ENCODE measurements at places on chromosomes 2 and 18.

DNA sequence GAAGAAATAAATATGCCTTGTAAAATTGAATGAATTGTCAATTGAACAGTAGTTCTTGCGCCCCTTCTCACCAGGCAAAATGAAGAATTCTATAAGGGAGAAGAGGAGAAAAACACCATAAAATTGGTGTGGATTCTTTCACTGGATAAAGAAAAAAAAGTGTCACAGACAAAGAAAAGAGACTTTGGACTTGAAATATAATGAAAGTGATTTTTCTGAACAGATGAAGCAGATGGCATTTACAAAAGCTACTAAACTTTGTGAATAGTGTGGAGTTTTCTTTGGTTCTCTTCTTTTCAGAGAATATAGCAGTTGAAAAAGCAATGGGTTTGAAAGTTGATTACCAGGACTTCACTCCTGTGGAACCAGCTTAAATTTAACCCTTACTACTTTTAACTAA lies 945.7 kb downstream of the DSC3 start:
- DNase-seq = no peak

- DNase-seq = no peak
These were observed 184.7 kb downstream of the EIPR1 start for GRCh38 chr2:3192920-3193319.

DNA sequence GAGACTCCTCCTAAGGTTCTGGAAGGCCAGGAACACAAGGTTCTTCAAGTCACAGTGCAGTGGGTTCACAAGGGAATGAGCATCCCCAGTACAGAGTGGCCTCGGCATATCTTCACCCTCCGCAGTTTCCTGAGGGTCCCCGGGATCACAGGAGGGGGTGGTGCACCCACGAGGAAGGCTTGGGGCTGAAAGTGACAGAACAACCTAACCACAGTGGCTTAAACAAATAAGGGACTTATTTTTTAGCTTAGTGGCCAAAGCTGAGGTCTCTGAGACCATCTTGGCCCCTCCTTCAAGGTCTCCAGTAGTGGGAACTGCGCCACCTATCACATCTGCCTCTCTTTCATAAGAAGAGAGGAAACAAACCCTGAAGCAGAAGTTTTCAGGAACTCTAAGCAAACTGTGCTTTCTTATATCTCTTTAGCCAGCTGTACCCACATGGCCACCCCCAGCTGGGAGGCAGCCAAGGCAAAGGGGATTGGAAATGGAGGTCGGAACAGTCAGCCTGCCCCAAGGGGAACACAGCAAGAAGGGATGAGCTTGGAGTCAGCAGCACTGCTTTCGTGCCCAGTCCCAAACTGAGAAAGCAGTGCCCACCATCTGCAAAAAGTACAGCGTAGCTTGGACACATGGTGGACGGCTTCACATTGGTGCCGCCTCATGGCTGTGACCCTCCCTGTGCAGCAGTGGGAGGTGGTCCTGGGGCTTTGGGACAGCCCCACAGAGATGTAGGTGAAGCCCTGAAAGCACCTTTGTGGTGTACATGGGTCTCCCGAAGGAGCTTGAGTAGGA lies 260.0 kb upstream of the ID2 start:
- DNase-seq = no peak

DNA sequence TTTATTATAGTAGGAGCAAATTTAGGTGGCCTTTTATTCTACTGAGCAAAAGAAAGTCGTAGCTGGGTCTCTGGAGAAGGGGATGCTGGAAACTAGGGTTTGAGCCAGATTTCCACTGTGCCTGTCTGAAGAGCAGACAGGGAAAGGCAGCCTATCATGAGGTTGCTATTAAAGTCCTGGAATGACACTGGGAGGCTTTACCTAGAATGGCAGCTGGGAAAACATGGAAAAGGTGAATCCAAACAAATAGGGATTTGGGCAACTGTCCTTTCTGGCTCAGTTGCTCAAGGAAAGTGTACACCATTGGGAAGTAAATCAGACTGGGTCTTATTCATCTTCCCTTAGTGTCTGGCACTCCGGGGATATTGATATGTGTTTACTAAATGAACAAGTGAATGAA lies 154.6 kb downstream of the MTX2 start:
- DNase-seq = no peak

GRCh38 chr2:32715391-32715841 lies 87.6 kb downstream of the TTC27 start:
- no peak for DNase-seq

GRCh38 chr2:71426721-71427120 lies 26.6 kb upstream of the DYSF start:
- no peak for DNase-seq

GRCh38 chr18:8609659-8610458 lies 622 bp downstream of the RAB12 start:
- no peak for DNase-seq

DNA sequence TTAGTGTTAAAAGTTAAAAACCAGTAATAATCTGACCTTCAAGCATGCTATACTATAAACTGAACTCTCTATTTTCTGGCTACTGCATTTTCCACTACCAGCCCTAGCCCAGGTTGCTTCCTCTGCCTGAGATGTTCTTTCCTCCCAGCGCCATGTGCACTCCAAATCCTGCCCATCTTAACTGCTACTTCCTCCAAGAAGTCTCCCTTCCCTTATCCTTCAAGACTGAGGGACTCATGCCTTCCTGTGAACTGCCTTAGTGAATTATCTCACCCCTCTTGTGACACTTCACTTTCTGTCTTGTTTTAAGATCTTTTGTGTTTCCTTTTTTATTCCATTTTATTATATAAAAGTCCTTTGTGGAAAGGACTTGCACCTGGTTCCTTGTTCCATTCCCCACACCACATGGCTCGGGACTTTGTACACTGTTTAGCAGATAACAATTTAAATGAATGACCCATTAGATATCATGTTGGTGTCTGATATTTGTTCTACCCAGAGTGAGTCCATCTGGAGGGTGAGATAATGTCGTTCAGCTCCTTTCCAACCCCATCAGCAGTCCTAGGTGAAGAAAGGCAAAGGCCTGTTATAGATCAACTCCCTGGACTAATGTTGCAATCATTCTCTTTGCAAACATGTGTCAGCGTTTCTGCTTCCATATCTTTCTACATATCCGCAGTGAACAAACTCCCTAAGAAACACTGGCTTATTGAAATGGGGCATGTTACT lies 20.9 kb upstream of the AGFG1 start:
- DNase-seq = no peak

DNA sequence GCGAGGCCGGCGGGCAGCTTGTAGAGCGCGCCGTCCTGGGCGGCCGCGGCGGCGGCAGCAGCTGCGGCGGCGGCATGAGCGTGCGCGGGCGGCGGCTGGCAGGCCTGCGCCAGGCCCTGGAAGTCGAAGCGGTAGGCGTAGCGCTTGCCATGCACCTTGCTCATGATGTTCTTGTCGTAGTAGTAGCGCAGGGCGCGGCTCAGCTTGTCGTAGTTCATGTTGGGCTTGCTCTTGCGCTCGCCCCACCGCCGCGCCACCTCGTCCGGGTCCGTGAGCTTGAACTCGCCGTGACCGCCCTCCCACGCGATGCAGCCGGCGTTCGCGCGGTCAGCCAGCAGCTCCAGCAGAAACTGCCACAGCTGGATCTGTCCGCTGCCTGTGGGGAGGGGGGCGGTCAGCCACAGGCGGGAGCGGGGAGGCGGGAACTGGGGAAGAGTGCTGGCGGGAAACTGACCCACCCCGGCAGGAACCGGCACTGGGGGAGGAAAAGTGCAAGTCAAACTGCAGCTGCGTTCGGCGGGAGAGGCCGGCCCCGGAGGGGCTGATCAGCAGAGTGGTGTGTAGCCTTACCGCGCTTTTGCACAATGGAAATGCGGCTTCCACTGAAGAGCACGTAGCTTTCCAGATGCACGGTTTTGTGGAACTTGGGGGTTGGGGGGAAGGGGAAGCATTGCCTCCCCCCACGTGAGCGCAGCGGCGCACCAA lies 3.0 kb downstream of the FEV start:
- no peak for DNase-seq

DNA sequence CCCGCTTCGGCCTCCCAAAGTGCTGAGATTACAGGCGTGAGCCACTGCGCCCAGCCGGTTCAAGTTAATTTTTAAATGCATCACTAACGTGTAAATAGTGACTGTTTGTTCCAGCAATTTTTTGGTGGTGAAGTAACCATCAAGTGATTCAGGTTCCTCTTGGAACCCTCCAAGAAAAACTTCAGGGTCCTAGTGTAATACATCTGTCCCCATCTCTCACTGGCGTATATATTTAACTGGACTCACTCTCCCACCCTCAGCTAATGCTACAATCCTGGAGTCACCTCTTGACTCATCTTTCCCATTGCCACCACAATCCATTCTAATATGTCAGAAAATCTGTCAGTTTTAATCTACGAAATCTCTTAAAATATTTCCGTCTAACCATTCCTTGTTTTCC lies 10.3 kb downstream of the SULT1C4 start:
- DNase-seq = no peak

GRCh38 chr2:231622963-231623362 lies 30.3 kb downstream of the TEX44 start:
- no peak for DNase-seq

DNA sequence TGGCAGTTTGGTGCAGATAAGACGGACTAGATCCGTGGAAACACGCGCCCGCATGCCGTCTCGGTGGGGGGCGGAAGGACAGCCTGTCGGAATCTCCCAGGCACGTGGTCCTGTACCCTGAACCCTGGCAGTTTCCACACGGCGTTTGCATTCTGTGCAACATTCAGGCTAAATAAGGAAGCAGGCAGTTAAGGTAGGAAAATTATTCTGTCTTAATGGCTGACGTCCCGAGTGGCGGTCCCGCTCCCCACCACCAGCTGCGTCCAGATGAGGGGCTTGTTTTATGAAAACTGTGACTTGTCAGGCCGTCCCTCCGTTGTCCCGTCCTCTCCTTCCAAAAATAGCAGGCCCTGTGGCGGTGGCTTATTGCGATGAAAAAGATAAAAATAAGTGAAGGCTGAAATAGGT lies 120.2 kb downstream of the NFATC1 start:
- peak; percentile 33 for DNase-seq

DNA sequence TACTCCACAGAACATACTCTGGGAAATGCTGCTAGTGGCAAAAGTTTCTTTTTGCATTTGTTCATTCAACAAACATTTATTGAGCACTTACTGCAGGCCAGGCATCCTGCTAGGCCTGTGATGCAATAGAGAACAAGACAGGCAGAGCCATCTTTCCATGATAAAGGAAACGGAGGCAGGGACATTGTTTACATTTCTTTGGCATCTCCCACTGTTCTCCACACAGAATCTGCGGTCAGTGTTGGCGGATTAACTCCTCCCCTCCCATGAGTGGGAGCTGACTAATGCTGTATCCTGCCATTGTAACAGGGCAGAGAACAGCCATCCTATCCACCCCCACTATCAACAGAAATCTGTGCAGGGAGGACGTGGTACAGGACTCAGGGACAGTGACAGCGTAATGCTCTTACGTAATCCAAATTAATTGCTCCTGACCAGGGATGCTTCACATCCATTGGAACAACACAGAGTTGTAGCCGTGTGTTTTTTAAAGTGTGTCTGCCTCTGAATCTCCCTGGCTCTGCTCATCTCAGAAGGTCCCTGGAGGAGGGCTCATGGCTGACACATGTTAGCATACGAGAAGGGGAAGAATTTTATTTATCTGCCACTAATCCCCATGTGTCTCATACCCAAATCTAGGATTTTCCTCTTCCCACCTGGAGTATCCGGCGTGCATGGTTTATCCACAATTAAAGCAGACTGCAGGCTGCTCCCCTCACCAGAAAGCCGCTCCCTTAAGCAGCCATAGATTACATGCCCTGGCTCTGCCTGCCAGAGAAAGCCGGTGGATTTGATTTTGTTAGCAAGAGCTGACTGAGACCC lies 32.3 kb downstream of the STEAP3 start:
- no peak for DNase-seq

- DNase-seq = peak; percentile 62
These were observed 180.7 kb upstream of the ID2 start for GRCh38 chr2:8501061-8501720.

DNA sequence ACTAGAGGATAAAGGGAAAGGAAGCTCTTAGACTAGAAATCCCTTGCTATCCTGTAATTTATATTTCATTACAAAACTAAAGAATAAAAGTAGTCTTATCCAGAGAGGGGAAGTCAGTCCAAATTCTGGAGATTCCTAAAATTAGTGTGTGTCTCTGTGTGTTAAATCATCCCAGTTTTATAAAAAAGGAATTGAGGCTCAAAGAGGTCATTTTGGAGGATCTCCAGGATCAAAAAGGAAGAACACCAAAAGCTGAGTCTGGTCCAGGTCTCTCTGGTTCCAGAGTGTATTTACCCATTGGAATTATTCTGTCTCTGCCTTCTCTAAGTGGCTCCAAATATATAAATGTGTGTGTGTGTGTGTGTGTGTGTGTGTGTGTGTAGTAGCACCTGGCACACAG lies 166.7 kb downstream of the NRXN1 start:
- DNase-seq = no peak

DNA sequence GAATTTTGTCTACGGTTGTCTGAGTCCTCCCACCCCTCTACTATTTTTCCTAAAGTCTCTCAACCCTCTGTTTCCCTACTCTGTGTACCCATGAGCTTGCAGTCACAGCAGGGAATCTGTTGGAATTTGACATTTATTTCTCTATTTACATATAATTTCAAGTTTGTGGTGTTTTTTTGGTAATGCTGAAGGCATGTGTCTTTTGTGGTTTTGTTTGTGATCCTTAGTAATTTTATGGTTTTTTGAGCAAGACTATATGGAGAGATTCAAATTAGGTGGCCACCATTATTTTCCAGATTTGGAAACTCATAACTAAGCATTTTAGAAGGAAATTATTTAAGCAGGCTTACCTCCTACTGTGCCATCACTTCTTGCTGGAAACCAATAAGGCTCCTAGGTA lies 27.2 kb upstream of the FBLN7 start:
- no peak for DNase-seq

- DNase-seq = no peak
These were observed 52.8 kb upstream of the SLC66A3 start for GRCh38 chr2:11102466-11102865.

DNA sequence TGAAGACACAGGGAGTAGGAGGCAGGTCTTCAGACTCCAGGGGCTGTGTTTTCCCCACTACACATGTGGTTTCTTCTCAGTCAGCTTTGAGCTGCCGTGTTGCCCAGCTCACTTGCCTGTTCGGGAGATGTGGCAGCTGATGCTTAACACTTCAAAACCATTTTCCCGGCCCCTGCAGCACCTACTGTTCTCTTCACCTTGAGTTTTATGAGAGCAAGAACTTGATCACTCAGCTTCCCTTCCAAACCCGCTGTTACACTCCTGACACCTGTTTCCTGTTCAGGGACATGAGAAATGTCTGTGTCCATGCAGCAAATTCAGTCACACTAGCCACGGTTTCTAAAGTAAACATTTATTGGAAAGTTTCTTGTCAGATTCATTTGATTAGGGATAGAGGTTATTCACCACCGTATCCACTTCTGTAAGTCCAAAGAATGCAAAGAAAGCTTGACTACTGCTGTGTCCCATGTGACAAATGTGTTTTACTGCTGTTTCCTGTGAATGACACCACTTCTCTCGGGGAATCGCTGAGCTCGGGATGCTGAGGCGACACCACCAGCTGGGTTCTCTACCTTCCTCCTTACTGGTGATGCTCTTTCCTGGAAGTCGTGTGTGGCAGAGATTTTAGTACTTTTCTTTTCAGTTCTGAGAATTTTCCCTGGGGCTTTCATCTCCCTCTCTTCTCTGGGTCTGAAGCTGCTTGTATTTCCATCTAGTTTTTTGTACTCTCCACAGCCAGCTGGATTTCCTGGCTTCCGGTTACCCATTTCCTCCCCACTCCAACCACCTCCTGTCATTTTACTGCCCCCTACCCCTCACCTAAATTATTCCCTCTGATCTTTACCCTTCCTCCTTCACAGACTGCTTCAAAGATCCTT lies 91.7 kb downstream of the KLF7 start:
- no peak for DNase-seq

- no peak for DNase-seq
These were observed 163.3 kb downstream of the SLC39A10 start for GRCh38 chr2:195820373-195820772.

Data from cardiac septum (tissue), 1 donor.